ENCODE measurements at places on chromosomes 6 and 20. TPM values are rescaled to one million over a fixed set of nuclear protein-coding genes. Genes with fewer than 3 reads are reported as not detected.

HCK gene
- 4.0 TPM for polyA plus RNA-seq

DNA sequence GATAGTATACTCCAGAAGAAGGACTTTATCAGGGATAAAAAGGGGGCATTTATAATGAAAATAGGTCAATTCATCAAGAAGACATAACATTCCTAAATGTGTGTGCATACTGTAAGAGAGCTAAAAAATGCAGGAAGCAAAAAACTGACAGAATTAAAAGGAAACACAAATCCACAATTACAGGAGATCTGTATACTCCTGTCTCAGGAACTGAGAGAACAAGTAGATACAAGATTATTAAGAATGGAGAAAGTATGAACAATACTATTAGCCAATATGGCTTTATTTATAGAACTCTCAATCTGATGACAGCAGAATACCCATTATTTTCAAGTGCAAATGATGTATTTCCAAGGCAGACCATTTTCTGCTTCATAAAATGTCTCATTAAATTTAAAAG is 167.7 kb upstream of the BMP5 start:
- no peak for DNase-seq

DNA sequence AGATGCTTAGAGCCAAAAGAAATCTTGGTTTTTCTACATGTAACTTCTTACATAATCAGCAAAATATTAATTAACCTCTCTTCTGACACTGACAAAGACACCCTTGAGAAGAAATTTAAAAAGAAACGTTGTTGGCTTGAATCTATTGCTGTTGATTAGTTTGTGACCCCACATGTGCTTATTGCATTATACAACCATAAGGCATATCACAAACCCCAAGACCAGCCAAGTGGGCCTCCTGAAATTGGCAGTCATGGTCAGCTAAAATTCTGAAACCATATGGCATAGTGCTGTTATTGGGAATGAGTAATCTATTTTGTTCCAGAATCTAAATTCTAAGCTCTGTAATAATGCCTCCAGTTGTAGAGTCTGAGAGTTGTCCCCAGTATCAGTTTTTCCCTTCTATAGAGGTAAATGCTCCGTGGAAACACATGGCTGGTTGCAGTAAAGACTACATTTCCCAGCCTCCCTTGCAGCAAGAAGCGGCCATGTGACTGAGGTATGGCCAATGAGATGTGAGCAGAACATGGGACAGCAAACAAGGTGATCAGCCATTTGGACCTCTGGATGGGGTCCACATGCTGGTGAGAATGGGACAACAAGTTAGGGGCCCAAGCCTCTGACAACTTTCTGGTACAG is 42.3 kb upstream of the PTPN1 start:
- peak; percentile 83 for DNase-seq

GCNT2 gene
- 17.6 TPM for polyA plus RNA-seq

POPDC3 gene
- 0.66 TPM for polyA plus RNA-seq

MYMX gene
- polyA plus RNA-seq = 0.24 TPM

SPATS1 gene
- polyA plus RNA-seq = 1.2 TPM

NTSR1 gene
- 0.03 TPM for polyA plus RNA-seq

DNA sequence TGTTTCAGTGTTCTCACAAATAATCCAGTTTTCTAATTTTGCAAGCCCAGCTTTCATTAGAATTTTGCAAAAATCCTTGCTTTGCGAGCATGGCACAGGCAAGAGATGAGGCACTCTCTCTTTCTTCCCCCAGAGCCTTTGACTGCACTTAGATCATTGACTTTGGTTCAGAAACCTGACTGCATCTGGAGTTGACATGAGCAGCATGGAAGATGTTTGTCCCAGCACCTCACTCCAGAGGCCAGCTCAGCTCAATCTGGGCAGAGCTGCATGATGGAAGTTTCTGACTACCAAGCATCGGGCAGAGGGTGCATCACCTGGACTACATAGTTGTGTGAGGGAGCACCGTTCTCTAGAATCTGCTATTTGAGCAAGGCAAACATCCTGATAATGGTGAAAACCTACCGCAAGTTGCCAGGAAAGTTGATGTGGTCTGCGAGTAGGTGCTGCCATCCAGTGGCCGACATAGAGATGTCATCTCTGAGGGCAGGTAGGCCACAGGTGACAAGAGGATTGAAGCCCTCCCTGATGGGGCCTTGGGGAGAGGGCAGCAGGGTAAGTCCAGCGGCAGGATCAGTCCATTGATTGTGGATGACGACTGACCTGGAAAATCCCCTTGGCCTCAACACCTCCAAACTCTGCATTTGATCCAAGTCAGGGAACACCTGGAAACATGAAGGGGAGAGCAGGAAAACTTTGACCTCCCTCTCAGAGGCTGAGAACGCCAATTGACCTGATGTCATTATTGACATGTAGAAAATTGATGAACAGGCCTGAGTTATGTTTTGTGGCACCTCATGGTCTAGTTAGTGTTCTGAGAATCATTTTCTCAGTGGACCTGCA is 3.8 kb upstream of the LPA start:
- DNase-seq = peak; percentile 7

SLCO4A1 gene
- polyA plus RNA-seq = 0.59 TPM

DNA sequence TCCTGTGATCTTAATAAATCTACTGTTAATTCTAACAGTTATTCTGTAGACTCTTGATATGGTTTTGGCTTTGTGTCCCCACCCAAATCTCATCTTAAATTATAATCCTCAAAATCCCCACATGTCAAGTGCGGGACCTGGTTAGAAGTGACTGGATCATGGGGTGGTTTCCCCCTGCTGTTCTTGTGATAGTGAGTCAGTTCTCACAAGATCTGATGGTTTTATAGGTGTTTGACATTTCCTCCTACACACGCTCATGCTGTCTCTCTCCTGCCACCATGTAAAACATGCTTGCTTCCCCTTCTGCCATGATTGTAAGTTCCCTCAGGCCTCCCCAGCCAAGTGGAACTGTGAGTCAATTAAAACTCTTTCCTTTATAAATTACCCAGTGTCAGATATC is 10.5 kb upstream of the EPB41L2 start:
- DNase-seq = no peak

FOXP4 gene
- polyA plus RNA-seq = 52.4 TPM

CYP39A1 gene
- 11.3 TPM for polyA plus RNA-seq

GRCh38 chr6:15621203-15622044 is 41.4 kb downstream of the DTNBP1 start:
- DNase-seq = peak; percentile 89

C20orf204 gene
- polyA plus RNA-seq = 1.2 TPM

TFAP2C gene
- 2.4 TPM for polyA plus RNA-seq

- peak; percentile 86 for DNase-seq
These were observed 122.3 kb downstream of the CEBPB start for GRCh38 chr20:50312682-50313521.

GRCh38 chr20:47854687-47855212 is 69.5 kb upstream of the SULF2 start:
- no peak for DNase-seq

DNA sequence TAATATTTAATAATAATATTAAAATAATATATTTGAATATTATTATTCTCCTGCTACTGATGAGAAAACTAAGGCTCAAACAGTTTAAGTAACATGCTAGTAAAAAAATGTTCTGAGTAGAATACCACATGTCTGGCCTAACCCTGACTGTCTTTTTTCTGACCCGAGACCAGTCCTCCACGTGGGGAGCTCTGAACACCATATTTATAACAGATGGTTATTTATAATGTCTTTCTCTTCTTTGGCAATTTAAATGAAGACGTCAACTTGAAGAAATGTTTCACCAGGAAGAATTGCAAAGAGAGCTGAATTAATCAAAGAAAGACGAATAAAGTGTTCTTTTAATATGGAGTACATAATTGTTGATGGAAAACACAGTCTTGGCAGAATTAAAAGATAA is 82.0 kb downstream of the SLC22A3 start:
- no peak for DNase-seq

DNA sequence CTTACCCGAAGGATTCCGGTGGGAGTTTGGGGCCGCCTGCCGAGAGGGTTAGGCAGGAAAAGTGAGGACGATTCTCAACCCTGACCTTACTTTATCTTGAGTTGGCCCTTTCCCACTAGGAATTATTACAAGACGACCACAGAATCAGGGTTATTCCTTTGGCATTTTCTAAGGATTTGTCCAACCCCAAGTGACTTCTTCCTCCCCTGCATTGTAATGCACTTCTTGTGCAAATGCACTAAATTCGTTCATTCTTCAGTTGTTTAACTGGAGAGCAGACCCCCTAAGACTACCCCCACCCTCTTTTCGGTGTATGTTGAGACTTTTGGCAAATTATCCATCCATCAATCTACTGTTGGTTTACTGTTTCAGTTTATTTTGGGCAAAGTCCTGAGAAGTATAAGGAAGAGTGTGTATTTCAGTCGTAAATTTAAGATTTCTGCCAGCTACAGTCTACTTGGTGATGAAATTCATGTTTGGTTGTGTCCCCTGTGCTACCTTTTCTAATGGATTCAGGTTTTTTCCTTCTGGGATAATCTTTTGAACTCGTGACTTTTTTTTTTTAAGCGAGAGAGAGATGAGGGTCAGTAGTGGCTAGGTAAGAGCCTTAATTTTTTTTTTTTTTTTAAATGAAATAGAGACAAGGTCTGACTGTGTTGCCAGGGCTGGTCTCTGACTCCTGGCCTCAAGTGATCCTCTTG is 611 bp upstream of the TMEM217 start:
- no peak for DNase-seq

RNF8 gene
- polyA plus RNA-seq = 43.2 TPM

- DNase-seq = no peak
These were observed 30.8 kb downstream of the SLC2A10 start for GRCh38 chr20:46740214-46740609.

- no peak for DNase-seq
These were observed 4.5 kb downstream of the UBE2C start for GRCh38 chr20:45816951-45817350.

- DNase-seq = no peak
These were observed 5.4 kb downstream of the TGM3 start for GRCh38 chr20:2301164-2301622.

DNA sequence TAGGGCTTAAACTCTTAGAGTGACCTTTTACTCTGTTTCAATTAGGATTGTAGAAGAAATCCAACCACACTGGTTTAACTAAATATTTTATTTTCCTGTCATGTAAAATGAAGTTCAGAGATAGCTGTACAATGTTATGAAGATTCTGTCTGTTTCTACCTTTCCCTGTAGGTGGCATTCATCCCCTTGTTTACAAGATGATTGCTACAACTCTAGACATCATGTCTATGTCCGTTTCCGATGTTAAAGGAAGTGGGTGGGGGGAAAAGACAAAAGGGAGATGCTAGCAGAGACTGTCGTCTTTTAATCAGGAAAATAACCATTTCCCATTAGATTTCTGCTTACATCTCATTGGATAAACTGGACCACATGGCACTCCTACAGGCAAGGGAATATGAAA is 30.9 kb upstream of the RIMS1 start:
- no peak for DNase-seq

- no peak for DNase-seq
These were observed 48.8 kb downstream of the BCAS1 start for GRCh38 chr20:54021446-54022235.

ZBTB2 gene
- polyA plus RNA-seq = 17.5 TPM

DNA sequence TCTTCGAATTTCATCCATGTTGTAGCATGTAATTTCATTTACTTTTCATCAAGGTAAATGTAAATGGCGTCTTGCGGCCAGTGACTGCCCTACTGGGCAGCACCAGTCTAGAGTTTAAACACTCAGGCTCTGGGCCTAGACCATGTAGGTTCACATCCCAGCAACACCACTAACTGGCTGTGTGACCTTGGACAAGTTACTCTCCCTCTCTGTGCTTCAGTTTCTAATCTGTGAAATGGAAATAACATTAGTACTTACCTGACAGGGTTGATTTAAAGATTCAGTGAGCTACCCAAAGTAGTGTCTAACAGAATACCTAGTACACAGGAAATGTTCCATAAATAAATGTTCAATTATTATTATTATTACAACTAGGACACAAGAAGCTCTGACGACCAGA is 29.3 kb downstream of the PDRG1 start:
- DNase-seq = no peak

DNA sequence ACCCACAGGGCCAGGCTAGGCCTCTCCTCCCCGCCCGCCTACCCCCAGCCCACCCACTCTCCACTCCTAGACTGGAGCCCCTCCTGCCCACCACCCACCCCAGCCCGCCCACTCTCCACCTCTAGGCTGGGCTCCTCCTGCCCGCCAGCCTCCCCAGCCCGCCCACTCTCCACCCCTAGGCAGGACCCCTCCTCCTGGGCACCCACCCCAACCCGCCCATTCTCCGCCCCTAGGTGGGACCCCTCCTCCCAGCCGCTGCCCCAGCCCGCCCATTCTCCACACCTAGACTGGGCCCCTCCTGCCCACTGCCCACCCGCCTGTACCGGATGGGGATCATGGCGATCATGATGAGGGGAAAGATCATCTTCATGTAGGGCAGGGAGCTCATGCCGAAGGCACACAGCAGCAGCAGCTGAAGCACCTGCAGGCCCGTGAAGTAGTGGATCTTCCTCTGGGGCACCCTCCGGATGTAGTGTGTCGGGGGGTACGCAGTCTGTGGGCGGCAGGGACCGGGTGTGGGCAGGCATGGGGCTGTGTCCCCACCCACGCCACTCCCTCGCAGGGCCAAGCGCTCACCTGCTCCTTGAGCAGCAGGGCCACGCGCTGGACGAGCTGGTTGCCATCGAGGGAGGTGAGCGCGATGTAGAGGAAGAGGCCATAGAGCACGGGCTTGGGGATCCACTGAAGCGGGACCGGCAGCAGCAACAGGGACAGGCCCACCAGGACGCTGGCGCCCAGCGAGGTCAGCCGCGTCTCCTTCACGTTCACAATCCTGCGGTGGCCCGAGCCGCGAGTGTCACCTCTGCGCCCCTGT is 10.8 kb downstream of the SLC4A11 start:
- DNase-seq = no peak

DNA sequence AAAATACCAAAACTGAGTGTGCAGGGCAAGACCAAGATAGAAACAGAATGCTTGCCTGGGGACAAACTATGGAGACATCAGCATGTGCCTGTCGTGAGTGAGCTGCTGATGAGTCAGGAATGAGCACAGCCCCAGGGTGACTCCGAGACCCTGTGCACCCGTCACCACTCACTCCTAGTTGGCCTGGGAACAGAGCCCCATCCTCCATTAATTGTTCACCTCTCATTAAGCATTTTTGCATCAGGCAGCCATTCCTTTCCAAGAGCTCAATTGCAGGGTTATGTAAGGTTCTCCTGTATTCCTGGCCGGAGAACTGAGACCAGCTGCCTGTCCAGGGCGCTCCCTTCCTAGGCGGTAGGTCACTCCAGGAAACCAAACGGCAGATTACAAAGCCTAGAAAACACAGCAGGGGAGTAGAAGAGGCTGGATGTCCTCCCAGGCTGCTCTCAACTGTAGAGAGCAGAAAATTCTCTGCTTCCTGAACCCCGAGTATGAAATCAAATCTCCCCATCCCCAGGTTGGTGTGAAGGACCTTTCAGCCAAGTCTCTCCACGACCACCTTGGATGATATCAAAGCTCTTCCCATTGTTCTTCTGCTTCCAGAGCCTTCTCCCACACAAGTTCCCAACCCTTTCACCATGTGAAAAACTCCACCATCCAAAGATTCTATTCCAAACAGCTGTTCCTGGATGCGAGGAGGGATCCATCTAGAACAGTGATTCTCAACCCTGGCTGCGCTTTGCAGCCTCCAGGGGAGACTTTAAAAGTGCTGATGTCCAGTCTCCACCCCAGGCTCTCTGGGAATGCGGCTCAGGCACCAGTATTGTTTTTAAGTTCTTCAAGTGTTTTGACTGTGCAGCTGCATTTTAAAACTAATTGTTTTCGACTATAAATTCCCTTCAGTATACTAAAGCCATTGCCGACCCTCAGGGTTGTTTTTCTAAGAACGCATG is 532.6 kb upstream of the JARID2 start:
- no peak for DNase-seq

- DNase-seq = no peak
These were observed 39.7 kb upstream of the TULP1 start for GRCh38 chr6:35552285-35552917.

GRCh38 chr6:23618366-23618765 is 507.6 kb upstream of the NRSN1 start:
- DNase-seq = no peak
